ENCODE measurements at places on chromosomes 12 and 14.

DNA sequence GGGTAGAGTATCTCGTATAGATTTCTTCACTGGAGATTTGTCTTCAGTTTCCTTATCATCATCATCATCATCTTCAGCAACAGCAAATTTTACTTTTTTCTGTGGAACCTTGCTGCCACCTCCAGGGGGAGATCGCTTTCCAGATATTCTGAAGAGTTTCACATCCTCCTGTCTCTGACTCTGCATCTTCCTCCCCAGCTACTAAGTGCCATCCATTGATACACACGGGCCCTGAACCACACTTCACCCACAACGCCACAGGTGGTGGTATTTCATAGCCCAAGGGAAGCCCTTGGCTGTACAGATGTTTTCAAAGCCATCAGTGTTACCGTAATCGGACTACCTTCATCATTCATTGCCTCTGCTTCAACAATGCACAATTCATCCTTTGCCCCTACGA is 82.2 kb downstream of the PPP2R5C start:
- no peak for DNase-seq

GRCh38 chr12:94326727-94327126 is 132.9 kb downstream of the CEP83 start:
- DNase-seq = no peak

GRCh38 chr14:92397150-92397952 is 74.4 kb downstream of the SLC24A4 start:
- no peak for DNase-seq

- DNase-seq = no peak
Measured at GRCh38 chr14:33114331-33114730, 175.7 kb downstream of the NPAS3 start.
